ENCODE measurements at places on chromosomes 11 and 22.

GRCh38 chr11:33942954-33943353 is 51.1 kb upstream of the LMO2 start:
- no peak for DNase-seq

DNA sequence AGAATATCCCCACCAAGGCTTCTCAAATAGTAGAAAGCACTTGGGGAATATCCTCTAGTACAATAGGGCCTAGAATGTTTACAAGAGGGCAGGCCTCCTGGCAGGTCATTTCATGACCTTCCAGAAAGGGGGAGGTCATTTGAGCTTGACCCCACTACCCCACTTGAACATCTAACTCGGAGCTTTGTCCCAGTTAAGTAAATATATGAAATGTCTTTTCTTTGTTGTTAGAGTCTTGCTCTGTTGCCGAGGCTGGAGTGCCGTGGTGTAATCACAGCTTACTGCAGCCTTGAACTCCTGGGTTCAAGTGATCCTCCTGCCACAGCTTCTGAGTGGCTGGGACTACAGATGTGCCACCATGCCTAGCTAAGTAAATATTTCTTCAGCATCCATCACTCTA is 108.4 kb downstream of the ABTB2 start:
- no peak for DNase-seq

DNA sequence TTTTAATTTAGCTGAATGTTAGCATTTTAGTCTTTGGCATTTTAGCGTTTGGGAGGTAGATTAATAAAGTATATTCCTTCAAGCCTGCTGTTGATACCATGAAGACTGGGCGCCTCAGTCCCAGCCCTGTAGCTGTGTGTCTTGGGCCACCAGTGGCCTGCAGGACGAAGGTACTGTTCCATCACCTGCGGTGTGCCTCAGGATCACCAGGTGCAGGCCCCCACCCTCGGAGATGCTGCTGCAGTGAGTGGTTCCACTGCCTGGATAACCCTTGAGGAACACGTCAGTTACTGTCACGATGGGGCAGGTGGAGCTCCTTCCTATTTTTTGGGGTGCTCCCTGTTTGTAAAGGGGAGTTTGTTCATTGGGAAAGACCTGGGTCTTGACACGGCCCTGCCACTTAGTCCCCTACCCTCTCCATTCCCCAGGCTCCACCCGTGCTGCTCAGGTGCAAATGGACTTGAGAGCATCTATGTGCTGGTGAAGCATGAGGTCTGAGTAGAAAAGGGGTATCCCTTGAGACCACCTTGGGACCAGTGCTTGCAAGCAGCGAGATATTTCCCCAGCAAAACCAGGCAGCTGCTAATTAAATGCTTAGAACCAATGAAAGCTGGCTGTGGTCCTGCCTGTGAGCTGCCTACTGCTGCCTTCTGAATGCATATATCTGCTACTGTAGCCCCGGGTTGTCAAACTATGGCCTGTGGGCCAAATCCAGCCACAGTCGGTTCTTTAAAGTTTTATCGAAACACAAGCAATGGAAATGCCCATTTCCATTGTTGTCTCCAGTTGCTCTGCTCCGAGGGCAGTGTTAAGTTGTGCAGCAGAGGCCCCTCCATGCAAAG is 28.7 kb downstream of the INCENP start:
- DNase-seq, result no peak

DNA sequence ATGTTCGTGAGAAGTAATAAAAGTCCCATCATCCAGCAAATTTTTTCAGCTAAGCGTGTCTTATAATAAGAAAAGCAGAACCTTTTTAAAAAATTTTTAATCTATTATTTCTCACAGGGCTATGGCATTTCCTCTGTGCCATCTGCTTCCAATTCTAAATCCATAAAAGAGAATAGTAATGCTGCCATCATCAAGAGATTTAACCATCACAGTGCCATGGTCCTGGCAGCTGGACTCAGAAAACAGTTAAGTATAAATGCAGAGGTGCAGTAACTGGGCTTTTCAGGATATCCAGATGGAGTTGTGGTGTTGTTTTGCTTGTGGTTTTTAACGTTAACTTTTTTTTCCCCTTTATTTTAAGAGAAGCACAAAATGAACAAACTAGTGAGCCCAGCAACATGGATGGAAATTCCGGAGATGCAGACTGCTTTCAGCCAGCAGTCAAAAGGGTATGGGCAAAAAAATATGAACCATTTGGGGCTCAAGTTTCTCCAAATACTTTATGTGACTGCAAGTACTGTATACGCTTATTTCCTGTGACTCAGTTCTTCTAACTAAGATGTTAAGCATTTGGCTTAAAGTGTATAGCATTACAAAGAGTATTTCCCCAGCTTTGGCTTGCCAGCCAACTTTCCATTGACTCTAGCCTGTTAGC is 25.2 kb downstream of the GTF2H1 start:
- DNase-seq, result no peak

DNA sequence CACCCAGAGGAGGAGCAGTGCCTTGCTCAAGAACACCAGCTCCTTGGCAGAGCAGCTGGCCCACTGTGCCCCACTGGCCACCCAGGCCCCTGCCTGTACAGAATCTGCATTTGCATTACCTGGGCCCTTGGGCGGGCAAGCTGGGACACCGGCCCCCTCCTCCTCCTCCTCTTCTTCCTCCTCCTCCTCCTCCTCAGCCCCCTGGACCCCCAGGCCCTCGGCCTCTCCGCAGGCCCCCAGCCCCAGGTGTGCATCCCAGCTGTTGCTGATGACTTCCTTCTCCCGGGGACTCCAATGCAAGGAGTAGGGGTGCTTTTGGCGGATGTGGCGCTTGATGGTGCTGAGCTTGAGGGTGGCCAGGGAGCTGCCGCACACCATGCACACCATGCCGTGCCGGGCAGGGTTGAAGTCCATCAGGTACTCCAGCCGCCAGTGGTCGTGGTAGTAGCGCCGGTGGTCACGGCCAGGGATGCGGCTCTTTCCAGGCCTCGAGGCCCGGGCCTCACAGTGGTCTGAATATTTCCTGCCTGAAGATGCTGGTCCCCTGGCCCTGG is 2.8 kb downstream of the ZFTA start:
- DNase-seq, result no peak

DNA sequence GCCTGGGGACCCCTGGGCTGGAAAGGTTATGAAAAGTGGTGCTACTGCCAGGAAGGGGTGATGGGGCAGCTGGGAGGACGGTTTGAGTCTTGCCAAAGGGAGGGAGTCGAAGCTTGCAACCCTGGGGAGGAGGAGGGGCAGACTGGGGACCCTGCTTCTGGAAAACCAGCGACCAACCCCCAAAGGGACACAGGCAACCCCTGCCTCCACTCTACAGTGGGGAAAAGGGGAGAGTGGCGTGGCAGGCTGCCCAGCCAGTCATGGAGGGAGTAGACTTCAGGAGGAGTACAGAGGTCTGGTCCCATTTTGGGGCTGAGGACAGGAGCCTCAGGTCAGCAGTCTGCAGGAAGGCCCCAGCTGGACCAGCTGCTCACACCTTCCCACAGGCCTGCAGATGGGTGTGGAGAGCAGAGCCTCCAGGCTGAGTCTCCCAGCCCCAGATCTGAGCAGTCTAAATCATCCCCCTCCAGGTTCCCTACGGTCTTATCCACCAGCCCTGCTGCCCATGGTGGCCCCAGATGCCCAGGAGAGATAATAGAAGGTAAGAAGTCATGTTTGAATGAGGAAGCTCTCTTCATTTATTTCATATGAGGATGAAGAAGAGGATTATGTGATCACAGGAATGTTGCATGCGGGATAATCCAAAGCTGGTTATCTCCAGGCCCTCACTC is 3.3 kb downstream of the DDT start:
- DNase-seq, result no peak

GRCh38 chr11:128632141-128632791 is 44.9 kb upstream of the ETS1 start:
- DNase-seq, result peak; percentile 56

- no peak for DNase-seq
These were observed 101.7 kb downstream of the DEUP1 start for GRCh38 chr11:93432247-93432646.

DNA sequence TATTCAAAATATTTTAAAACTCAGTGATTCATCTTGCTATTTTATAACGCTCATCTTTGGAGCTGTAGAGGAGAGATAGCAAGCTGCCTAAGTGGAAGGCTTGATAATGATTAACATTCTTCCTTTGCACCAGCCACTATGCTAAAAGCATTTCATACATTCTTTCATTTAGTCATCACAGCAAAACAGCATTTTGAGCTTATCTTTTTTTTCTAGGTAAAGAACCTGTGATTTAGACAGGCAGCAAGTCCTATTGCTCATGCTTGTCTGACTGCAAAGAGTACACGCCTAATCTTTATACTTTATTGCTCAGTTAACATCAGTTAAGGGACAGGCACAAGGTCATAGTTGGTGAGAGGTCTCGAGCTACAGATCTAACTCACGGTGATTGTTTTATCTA is 713.1 kb upstream of the ARHGAP42 start:
- no peak for DNase-seq

GRCh38 chr11:94007426-94007825 is 13.7 kb upstream of the HEPHL1 start:
- DNase-seq, result no peak
